ENCODE measurements at places on chromosomes 5 and 9.

DNA sequence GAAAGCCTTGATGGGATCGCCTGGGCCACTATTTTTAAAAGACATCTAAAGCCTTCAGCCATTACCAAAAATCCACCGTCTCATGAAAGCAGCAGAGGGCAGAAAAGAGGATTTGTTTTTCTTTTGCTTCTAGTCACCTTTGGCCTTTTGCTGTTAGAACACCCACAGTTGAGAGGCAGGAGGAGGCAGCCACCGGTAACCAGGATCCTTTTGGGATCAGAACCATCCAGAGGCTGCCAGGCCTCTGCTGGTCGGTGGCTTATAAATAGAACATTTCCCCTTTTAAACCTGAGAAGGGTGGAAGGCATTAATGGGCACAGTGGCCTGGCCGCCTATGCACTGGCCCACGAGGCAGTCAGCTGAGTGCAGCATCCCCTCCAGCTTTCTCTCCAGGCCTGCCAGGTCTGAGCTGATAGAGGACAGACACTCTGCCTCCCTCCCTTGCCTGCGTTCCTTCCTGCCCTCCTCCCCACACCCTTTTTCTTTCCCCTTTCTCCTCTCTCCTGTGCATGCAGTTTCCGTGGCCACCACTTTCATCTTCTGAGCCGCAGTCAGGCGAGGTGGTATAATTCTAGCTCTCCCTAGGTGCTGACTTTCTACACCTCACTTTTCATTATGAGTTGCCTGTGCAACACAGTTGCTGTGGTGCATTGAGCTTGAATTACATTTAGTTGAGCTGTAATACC, 253.4 kb downstream of the ARHGAP26 start:
- no peak for DNase-seq

- DNase-seq, result no peak
Measured at GRCh38 chr5:132209901-132210545, 17.6 kb downstream of the P4HA2 start.

- no peak for DNase-seq
Measured at GRCh38 chr9:105978826-105979225, 284.5 kb downstream of the TMEM38B start.

- no peak for DNase-seq
Measured at GRCh38 chr5:150304481-150305081, 1.9 kb upstream of the ARSI start.

GRCh38 chr9:12774861-12775678, at the start of gene LURAP1L:
TSS of gene LURAP1L (plus strand) at chr9:12775020. CDS start at chr9:12775716, 696 bp downstream.
- no peak for DNase-seq

- no peak for DNase-seq
Measured at GRCh38 chr9:128724744-128725211, 851 bp upstream of the ZDHHC12 start.

- peak; percentile 25 for DNase-seq
Measured at GRCh38 chr9:36092509-36093215, 43.9 kb upstream of the GLIPR2 start.

Measured in GM12891 (cell line).